Cerebellar cortex (tissue), 1 donor: ENCODE measurements at places on chromosomes 3 and 15.

DNA sequence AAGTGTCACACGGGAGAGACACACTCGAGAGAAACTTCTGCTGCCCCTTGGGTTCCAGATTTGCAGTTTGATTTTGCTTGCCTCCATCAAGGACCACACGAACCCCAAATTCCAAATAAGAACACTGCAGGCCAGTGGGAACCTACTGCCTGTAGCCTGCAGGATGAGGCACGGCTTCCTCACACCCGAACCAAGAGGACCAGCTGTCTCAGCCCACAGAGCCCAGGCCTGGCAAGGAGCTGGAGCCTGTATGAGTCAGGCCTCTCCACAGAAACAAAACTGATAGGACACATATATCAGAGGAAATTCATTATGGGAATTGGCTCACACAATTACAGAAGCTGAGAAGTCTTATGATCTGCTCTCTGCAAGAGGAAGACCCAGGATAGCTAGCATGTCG, 188.1 kb upstream of the NSMCE3 start:
- DNase-seq, result no peak

- DNase-seq, result no peak
These were observed 90.4 kb downstream of the SRGAP3 start for GRCh38 chr3:9158865-9159630.

DNA sequence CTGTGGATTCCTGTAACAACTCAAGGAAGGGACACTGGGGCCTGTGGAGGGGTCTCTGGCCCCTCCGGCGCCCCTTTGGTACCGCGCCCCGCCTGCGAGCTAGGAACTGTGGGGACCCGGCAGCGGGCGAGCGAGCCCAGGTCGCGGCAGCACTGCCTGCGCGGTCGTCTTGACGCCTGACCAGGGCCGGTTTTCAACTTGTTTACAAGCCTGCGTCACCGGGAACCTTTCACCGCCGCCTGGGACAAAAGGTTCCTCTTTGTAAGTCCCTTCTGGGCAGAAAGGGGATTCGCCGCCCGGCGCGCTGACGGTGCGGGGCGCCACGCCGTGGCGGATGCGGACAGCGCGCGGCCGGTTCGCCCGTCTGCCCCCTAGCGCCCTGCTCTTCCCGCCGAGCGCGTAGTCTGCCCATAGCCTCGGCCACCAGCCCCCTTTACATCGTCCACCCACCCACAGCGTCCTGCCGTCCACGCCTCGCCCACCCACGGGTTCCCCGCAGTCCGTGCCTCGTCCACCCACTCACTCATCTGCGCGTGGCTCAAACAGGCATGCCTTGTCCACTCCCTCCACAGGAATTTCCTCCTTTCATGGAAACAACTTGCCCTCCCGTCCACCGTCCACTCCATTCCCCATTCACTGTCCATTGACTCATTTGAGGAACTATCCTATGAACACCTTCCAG, 5.5 kb upstream of the CFAP100 start:
- peak; percentile 82 for DNase-seq

GRCh38 chr3:195203606-195204005, 67.4 kb downstream of the XXYLT1 start:
- DNase-seq, result no peak

DNA sequence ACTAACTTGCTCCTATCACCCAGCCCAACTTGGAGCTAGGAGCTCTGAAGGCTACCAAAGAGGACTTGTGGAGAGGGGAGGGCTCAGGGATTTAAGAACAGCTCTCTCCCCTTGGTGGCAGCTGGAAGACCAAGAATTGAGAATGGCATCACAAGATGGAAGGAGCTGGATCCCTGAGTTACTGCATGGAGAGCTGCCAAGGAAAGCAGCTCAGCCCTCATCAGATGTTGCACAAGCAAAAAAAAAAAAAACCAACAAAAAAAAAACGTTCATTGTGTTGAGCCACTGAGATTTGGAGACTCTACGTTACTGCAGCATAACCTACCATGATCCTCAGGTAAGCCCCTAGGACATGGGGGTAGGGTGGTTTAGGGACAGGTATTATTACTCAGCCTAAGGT, 41.0 kb downstream of the ITGB5 start:
- no peak for DNase-seq

DNA sequence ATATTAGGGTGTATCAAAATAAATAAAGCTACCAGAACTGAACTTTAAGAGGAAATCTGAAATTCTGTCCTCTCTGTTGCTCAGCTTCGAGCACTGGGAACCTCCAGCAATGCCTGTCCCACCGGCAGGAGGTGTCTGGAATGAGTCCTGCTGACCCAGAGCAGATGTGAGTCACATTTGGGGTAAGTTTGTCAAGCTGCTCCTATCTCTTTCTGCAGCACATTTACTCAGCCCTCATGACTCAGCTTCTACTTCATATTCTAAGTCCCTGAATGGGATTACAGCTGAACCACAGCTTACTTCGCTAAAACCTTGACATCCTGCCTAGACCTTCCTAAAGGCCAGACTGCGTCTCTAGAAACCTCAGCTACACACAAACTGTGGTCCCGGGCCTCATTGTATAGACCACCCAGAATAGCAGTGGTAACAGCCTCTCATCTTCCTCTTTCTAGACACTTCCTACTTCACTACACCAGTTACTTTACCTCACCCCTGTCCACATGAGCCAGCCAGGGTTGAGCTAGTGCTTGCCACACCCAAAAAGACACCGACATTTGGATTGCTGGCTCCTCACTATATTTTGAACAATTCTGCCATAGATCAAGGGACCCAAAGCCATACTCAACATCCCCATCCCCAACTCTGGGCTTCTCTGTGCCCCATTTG, 109.6 kb upstream of the TMCO5A start:
- DNase-seq, result no peak

- no peak for DNase-seq
These were observed 33.3 kb upstream of the SPESP1 start for GRCh38 chr15:68897016-68897415.

DNA sequence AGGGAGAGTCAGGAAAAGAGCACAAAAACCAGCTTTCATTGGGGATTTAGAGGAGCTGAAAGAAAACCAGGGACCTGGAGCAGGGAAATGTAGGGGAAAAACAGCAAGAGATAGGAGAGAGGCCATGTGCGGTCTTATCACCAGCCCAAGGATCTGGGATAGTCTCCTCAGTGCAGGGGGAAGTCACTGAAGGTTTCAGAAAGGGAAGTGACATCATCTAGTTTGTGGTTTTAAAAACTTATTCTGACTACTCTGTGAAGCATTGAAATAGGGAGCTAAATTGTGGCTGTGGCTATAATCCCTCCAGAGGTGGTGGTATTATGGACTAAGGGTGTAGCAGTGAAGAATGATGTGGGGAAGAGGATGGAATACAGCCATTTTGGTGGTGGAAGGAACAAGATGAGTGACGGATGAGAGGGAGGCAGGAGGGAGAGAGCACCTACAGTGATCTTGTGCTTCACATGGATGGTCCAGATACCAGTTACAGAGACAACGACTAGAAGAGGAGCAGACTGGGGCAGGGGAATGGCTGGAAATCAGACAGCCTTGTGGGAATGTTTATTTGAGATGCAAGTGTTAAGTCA, 72.7 kb downstream of the HMG20A start:
- DNase-seq, result no peak
